ENCODE measurements at places on chromosomes 7 and 10.

DNA sequence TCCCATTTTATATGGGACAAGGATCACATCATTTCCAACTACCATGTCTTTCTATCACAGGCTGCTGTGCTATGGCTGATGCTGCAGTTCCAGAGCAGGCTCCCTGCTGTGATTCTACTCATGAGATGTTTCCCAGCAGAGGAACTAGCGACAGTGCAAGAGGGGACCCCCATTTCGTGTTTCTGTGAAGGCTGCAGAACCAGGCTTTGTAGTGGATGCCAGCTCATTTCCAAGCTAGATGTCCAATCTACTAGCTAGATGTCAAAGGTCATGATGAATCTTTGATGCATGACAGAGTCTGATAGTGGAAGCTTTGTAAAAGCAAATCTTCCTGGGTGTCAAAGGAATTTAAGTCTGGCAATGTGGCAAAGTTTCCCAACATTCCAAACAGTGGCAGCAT, 21.2 kb upstream of the MYO3A start:
- no peak for DNase-seq

DNA sequence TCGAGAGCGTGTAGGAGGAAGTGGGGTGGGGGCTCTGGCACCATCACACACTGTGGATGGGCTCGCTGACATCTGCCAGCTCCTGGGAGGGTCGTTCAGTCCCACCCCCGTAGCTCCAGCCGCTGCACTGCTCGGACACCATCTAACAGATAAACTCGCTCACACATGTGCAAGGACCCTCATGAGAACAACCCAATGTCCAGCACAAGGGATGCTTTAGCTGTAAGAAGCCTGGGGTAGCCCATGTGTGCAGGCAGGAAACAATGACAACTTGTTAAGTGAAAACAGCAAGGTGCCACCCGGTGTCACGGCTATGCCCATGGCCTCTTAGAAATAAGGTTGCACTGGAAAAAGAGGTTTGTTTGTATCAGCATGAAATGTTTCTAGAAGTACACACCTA, 14.1 kb downstream of the OGDHL start:
- DNase-seq = no peak

DNA sequence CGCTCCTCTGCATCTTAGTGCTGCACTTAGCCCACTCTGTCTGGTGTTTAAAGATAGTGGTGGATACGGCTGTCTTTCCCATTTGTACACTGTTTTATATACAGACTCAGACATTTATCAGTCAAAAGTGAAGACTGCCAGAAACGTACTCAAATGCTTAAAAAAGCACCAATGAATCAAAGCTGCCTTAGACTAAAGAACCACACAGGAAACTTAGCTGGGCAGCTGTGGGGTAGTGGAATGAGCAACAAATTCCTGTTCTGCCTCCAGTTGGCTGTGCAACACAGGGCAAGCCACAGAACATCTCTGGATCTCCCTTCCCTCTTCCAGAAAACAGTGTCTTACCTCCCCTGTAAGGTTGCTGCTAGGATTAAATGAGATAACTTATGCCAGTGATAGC, 76.0 kb downstream of the ATXN7L1 start:
- peak; percentile 17 for DNase-seq

DNA sequence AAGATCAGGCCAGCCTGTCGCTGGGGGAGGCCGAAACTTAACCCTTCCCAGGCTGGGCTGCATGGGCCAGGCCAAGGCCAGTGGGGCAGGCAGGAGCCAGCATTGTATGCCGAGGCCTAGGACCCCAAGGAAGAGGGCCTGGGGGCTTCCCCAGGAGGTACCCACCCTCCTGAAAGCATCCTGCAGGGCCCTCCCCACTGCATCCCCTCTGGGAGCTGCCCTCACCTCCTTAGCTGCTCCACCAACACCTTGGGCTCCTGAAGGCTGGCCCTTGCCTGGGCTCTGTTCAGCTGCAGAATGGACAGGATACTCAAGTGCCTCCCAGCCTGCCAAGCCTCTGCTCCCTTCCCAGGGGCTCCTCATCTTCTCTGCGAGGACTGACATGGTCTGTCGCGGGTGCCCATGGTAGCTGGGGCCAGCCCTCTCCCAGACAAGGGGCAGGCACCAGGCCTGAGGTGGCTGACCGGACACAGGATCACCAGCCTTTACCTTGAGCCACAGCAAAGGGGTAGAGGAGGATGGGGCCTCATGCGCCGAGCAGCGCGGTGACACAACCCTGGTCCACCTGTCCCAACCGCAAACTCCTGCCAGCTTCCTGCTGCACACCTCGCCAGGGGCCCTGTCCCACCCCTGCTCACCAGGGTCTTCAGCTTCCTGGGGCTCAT, 94.2 kb downstream of the MICALL2 start:
- no peak for DNase-seq
